GM23248 (cell line): ENCODE measurements at places on chromosomes 2 and 18.
A peak's percentile ranks its signal among the peaks of the same experiment; 100 is the strongest.

DNA sequence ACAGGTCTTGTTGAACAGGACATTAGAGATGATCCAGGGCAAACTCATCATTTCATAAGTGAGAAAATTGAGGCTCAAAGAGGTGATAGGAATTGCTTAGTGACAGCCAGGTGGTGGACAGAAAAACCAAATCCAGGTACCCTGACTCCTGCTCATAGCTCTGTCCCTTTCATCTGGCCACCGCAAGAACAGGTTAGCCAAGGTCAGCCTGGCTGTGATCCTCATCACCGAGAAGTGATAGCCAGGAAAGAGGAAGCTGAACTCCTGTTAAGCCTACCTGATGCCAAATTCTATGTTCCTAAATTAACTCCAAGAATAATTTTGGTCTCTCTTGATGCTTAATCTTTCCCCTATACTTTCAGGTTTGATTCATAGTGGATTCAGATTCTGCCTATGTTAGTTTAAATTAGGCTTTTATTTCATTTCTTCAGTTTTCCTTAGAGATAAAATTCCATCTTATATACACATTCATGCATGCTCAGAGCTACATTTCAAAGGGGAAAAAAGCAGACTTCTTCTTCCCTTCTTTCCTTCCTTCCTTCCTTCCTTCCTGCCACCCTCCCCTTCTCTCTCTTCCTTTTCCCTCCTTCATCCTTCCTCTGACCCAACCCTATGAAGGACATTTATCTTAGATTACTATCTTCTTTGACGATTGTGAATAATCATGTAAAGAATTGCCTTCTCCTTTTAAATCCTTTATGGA, 17.3 kb upstream of the CRIM1 start:
- no peaks in the 10 kb centered on the region for H3K36me3 ChIP-seq
- H3K27ac ChIP-seq = peak overlapping the region; percentile 58
- H3K27me3 ChIP-seq = no peaks in the 10 kb centered on the region
- H3K4me3 ChIP-seq = peak overlapping the region; percentile 20
- peak; percentile 7 for DNase-seq

- DNase-seq = no peak
- no peak overlapping the region for H3K4me3 ChIP-seq
- H3K27me3 ChIP-seq = no peaks in the 10 kb centered on the region
- H3K36me3 ChIP-seq = no peaks in the 10 kb centered on the region
Measured at GRCh38 chr2:128538396-128538795, 219.7 kb upstream of the HS6ST1 start.

DNA sequence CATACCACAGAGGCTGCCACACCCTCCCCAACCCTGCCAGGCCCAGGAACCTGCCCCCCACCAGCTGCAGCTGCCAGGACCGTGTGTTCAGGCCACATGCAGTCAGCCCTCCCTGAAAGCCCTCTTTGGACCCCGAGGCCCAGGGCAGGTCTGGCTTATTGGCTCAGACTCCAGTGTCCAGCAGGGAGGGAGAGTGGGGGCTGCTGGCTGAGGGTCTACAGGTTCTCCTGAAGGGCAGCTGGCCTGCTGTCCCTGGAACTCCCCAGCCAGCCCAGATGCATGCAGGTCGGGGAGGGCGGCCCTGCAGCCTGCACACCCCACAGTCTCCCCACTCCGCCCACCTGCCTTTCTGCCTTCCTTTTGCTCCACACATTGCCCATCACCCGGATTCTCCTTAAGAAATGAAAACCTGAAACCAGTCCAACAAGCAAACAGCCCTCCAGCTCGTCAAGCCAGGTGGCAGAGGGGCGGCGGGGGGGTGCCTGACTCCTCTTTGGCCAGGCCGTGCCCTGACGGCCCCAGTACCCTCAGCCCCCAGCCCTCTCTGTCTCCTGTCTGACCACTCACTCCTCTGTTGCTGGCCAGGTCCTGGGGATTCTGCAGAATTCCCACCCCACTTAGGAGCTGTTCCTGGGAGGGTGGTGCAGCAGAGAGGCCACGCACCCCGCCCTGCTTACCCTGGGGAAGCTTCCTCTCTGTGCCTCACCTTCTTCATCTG, 18.0 kb downstream of the GPR35 start:
- H3K36me3 ChIP-seq = no peaks in the 10 kb centered on the region
- no peak overlapping the region for H3K4me3 ChIP-seq
- no peak for DNase-seq
- no peak overlapping the region for H3K27ac ChIP-seq
- H3K4me1 ChIP-seq = no peaks in the 10 kb centered on the region

DNA sequence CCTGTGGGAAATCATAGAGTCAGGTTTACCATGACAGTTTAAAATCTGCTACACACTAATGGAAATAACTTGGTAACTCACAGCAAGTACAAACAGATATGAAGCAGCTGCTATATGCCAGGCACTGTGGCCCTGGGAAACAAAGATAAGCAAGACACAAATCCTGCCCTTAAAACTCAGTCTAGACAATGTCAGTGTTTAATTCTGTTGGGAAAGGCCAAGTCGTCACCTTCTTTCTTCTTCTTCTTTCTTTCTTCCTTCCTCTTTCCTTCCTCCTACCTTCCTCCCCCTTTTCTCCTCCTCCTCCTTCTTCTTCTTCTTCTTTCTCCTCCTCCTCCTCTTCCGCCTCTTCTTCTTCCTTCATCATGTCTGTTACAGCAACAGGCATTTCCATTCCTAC, 26.8 kb downstream of the PLEK start:
- H3K4me1 ChIP-seq = no peaks in the 10 kb centered on the region
- H3K27ac ChIP-seq = no peak overlapping the region
- H3K27me3 ChIP-seq = peaks cover 5% of the 10 kb centered on the region
- H3K4me3 ChIP-seq = no peak overlapping the region
- no peak for DNase-seq
- H3K36me3 ChIP-seq = no peaks in the 10 kb centered on the region

DNA sequence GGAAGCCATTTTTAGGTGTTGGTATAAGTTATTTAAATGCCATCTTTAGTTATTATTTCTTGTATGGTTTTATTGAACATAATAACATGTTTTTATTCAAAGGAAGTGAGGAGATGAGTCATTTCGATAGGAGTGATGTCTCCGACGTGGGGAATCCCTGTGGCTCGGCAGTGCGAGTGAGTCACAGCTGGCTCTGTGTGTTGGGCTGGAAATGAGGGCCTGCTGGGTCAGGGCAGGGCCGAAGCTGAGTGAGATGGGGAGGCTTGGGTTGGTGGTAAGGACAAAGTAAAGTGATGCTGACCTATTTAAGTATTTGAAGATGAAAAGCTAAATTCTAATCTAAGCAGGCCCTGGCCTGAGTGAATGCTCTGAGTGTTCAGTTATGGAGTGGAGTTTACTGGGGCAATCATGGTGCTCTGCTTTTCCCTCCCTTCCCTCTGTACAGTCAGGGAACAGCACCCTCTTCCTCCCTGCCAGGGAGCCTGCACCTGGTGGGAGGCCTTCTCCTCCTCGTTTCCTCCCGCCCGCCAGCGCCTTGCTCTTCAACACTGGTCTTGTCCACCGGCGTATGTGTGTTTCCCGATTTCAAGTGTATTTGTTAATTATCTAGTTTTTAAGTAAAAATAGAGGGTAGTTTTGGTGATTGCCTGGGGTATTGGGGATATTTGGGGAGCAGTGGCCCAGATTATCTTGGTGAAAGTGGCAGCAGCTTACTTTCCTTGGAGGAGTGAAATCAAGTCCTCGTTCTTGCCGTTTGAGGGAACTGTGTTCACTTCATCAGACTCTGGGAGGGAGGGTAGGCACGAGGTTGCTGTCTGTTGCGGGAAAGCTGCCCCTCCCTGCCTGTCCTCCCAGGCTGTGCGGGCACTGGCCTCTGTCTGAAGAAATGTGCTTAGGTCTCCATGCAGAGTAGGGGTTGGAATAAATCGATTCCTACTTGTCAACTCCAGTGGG, 157.0 kb downstream of the LDLRAD4 start:
- H3K4me3 ChIP-seq = no peak overlapping the region
- no peaks in the 10 kb centered on the region for H3K27me3 ChIP-seq
- H3K27ac ChIP-seq = no peak overlapping the region
- H3K36me3 ChIP-seq = no peaks in the 10 kb centered on the region
- DNase-seq = peak; percentile 96

GRCh38 chr2:203562268-203562667, 27.2 kb upstream of the RAPH1 start:
- H3K4me3 ChIP-seq = no peak overlapping the region
- H3K27ac ChIP-seq = no peak overlapping the region
- no peak for DNase-seq
- H3K4me1 ChIP-seq = no peaks in the 10 kb centered on the region
- no peaks in the 10 kb centered on the region for H3K27me3 ChIP-seq
- H3K36me3 ChIP-seq = no peaks in the 10 kb centered on the region

DNA sequence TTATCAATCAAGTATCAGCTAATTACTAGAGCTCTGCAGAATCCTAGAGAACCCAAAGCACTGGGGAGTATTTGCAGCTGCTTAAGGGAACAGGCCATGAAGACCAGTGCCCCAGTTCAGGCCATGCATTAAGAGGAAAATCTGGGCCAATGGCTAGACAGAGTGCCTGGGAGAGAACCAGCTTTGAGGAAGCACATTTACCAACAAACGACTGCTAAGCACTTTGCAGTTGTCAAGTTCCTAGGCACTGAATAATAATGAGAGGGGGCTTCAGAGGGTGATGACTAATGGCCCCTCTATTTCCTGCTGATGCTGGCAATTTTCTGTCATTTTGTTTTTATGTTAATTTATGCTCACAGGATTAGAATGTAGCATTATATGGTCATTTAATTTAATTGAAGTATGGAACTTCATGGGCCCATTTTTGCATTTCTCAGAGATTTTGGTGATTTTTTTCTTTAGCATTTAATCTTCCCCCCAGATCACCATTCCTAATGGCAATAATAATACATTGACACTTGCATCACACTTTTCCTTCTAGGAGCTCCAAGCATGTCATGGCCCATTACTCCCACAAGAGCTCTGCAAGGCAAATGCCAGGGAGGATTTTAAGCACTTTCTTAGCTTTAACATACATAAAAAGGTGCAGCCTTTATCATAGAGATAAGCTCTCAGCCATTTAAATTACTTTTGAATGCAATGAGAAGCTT, 147.7 kb upstream of the SPATS2L start:
- no peak overlapping the region for H3K27ac ChIP-seq
- H3K4me1 ChIP-seq = peaks cover 16% of the 10 kb centered on the region
- no peak for DNase-seq
- H3K27me3 ChIP-seq = no peaks in the 10 kb centered on the region

DNA sequence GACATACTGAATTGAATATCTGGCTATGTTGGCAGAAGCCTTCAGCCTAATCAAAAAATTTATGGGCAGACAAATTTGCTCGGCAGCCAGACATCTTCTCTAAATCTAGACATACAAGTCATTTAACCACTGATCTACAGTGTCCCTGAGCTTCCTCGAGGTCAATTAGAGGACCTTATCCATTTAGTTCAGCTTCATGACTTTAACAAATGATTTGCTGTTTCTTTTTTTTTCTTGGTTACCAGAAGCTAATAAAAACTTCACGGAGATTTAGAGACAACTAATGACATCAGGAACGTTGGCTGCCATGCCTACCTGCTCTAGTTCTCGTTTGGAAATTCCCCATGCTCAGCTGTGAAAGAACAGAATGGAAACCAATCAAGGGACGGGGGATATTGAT, 223.8 kb downstream of the BCL2 start:
- no peak for DNase-seq
- H3K27me3 ChIP-seq = peaks cover 46% of the 10 kb centered on the region
- no peak overlapping the region for H3K4me3 ChIP-seq
- no peak overlapping the region for H3K27ac ChIP-seq
- H3K4me1 ChIP-seq = no peaks in the 10 kb centered on the region
- no peaks in the 10 kb centered on the region for H3K36me3 ChIP-seq

- no peaks in the 10 kb centered on the region for H3K27me3 ChIP-seq
- H3K36me3 ChIP-seq = no peaks in the 10 kb centered on the region
- no peak for DNase-seq
- H3K4me1 ChIP-seq = peaks cover 7% of the 10 kb centered on the region
Measured at GRCh38 chr2:223820549-223820948, 16.8 kb downstream of the AP1S3 start.

DNA sequence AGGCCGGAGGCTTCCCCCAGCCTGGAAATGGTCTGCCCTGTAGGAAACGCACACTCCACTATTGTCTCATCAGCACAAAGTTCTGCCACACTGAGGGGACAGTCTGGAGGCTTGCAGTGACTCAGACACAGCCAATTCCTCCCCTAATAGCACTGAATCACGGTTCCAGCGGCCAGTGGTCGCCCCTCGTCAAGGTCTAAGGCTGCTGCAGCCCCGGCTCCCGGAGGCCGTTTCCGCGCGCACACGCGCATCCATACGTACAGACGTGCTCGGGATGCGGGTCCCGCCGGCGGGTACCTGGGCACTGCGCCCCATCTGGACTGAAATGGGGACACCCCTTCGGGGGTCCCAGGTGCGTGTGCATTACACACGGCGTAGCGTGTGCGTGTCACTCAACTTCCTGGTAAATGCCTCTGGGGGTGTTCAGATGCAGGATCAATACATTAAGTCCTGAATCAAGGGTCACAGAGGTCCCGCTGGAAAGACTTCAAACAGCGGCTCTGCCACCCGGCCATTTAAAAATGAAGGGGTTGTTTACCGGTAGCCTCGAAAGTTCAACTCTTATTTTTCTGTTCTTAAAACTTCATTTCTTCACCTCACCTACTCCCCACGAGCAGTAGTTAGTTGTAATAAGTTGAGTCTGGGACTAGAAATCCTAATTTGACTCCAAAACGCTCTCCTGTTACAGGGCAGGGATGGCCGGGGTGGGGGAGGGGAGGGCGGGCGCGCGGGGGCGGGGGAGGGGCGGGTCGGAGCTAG, 572 bp upstream of the ZNF516 start:
- peak overlapping the region; percentile 63 for H3K27ac ChIP-seq
- peak overlapping the region; percentile 89 for H3K4me3 ChIP-seq
- H3K4me1 ChIP-seq = no peaks in the 10 kb centered on the region
